ENCODE measurements at places on chromosomes 16 and 17.

DNA sequence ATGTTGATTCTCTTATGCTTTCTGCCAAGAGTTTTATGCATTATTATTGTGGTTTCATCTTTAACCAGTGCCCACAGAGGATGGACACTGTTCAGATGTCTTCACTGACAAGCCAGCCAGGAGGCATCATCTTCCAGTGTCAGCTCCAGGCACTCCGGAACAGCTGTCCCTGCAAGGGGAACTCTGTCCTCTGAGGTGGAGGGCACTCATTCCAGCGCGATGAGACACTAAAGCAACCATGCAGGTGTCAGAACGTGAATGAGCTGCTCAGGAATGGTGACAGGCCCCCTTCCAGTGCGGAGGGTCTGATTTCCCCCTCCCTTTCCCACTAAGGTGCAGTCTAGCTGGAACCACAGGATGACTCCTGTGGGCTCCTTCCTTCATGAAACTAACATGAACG lies 117.5 kb downstream of the NOG start:
- DNase-seq = no peak

GRCh38 chr17:41771389-41772206 lies 14.9 kb downstream of the JUP start:
- DNase-seq = no peak

DNA sequence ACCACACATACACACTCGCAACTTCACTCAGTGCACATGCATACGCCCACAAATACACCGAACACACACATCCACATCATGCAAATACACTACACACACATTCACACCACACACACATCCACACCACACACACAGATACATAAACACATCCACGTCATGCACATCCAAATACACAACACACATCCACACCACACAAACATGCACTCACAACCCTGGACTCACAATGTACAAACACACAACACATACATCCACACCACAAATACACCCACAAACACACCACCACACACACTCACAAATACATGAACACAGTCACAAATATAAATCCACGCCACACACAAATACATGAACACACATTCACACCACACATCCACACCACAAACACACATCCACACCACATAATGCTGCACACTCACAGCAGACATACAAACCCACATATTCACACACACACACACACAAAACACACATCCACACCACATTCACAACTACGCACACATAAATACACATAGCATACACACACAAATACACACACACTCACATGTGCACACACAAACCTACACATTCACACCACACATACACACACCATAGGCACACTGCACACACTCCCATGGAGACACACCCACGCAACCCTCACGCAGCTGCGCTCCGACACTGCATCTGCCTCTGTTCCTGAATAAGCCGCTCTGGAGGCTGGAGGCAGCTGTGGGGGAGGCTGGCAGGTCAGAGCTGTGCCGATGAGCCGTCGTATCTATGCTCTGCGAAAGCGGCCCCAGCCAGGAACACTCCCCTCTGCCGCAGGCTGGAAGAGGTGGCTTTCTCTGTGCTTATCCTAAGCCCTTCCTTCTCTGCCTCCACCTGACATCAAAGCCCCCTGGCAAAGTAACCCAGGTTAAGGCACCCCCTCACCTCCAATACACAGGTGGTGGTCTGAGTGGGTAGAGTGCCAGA lies 141.8 kb downstream of the GRIN2A start:
- no peak for DNase-seq

- no peak for DNase-seq
Measured at GRCh38 chr17:14712611-14713021, 411.7 kb downstream of the HS3ST3B1 start.

GRCh38 chr17:9837551-9838471 lies 12.1 kb downstream of the GLP2R start:
- DNase-seq = no peak

GRCh38 chr17:6393351-6393952 lies 41.5 kb downstream of the AIPL1 start:
- no peak for DNase-seq

GRCh38 chr17:1422885-1423284 lies 22.9 kb upstream of the YWHAE start:
- peak; percentile 98 for DNase-seq

- no peak for DNase-seq
Measured at GRCh38 chr16:65679785-65680184, 557.9 kb upstream of the CDH11 start.

GRCh38 chr16:11158018-11158417 lies 98.0 kb downstream of the SOCS1 start:
- no peak for DNase-seq

DNA sequence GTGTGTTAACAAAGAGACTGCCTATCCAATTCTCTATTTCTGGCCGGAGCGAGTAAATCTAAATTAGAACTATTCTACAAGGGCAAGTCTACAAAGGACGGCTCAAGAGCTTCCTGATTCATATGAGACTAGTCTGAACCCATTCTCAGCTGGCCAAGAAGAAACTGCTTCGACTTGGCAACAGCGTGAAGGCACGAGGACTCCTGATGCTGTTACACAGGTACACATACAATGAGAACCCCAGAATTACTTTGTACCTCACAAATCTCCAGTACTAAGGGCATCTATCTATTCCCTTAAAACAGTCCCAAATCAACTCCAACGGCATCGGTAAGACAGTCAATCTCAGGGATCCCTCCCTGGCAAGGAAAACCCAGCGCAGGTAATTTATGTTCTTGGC lies 1.5 kb downstream of the CRK start:
- peak; percentile 28 for DNase-seq

- DNase-seq = no peak
Measured at GRCh38 chr16:85824161-85825135, 25.0 kb downstream of the COX4I1 start.

GRCh38 chr17:65121916-65122806 lies 15.0 kb upstream of the RGS9 start:
- peak; percentile 24 for DNase-seq

DNA sequence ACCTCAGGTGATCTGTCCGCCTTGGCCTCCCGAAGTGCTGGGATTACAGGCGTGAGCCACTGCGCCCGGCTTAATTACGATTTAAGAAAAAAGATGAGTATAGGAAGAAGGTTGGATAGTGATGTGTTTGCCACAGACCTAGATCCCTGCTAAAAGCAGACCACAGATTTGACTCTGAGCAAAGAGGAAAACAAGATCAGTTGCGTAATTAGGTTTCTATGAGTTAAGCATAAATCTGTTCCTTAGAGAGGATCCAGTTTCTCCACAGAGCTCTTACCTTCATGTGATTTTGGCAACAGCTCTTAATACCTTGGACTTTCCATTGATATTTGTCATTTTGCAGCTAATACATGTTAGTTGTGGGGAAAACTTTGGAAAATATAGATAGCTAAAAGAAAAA lies 31.1 kb downstream of the CDH1 start:
- DNase-seq = no peak

DNA sequence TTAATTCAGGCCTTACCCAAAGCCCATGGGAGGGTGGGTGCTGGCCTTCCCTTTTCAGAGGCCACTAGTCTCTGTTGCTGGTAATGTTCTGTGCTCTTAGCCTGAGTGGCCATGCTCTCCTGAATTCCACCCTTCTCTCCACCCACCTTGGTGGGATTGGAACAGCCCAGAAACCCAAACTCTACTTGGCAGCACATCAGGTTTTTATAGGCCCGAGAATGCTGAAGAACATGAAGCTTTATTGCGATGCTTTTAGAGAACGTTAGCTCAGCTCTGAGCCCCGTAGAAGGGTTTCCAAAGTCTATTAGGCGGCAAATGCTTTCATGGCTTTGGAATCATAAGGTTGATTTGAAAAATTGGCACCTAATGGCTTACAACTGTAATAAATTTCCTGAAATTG lies 209.3 kb downstream of the MSI2 start:
- no peak for DNase-seq

DNA sequence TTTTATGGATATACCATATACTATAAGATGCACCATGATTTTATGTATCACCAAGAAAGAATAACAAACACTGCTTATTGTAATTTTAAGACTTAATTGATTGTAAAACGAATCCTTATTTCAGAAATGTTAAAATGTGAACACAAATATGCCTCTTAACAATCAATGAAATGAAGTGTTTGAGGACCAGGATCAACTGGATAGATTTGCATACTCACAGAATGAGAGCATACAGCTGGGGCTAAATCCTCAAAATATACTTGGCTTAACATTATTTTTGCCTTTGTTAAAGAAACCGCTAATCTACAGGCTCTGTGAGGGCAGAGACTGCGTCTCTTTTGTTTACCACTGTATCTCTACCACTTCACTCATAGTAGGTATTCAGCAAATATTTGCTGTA lies 93.6 kb downstream of the SPACA3 start:
- no peak for DNase-seq

DNA sequence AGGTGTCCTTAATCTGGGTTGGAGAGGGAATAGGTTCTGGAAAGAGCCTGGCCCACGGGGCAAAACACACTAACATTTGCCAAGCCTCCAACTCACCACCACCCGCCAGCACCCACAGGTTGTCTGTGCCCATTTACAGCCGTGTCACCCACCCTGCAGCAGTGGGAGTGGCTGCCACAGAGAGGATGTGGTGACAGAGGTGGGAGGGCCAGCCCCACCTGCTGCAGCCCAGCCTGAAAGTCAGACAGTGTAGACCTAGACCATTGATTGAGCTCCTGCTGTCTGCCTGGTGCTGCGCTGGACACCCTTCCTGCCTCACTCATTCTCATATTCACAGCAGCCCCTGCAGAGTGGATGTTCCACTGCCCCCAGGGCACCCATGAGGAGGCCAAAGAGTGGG lies 44.7 kb downstream of the IL21R start:
- no peak for DNase-seq

DNA sequence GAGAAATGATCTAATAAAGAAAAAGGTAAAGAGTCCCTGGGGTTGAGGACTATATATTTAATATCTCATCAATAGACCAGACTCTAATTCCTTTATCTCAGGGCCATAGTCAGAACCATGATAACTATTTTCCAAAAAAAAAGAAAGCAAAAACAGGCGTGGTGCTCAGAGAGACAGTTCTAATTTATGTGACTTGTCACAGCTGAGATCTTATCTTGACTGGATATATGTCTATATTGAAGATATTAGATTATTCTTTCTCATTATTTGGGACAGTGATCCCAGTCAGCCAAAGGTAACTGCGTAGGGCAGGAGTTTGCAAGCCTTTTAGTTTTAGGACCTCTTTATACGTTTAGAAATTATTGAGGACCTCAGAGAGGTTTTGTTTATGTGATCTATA lies 52.4 kb downstream of the ITFG1 start:
- no peak for DNase-seq

DNA sequence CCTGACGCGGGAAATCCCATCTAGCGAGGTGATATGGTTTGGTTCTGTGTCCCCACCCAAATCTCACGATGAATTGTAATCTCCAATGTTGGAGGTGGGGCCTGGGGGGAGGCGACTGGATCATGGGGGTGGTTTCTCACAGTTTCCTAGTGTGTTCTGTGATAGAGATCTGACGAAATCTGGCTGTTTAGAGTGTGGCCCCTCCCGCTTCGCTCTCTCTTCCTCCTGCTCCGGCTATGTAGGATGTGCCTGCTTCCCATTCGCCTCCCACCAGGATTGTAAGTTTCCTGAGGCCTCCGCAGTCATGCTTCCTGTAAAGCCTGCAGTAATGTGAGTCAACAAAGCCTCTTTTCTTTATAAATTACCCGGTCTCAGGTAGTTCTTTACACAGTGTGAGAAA lies 31.6 kb downstream of the IFT140 start:
- peak; percentile 29 for DNase-seq

DNA sequence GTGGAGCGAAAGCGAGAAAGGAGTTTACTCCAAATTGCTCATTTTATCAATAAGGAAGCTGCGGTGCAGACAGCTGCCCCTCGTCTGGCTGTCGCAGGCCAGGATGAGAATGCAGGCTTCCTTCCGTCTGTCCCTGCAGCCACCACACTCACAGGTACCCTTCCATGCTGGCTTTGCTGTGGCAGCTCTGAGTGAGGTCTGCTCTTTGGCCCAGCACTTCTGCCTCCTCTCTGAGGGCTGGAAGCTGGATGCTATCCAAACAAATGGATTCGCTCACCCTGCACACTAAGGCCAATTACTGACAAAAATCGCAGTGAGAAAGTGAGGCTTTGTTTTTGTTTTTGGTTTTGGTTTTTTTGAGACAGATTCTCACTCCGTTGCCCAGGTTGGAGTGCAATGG lies 7.0 kb downstream of the ARMC7 start:
- no peak for DNase-seq

DNA sequence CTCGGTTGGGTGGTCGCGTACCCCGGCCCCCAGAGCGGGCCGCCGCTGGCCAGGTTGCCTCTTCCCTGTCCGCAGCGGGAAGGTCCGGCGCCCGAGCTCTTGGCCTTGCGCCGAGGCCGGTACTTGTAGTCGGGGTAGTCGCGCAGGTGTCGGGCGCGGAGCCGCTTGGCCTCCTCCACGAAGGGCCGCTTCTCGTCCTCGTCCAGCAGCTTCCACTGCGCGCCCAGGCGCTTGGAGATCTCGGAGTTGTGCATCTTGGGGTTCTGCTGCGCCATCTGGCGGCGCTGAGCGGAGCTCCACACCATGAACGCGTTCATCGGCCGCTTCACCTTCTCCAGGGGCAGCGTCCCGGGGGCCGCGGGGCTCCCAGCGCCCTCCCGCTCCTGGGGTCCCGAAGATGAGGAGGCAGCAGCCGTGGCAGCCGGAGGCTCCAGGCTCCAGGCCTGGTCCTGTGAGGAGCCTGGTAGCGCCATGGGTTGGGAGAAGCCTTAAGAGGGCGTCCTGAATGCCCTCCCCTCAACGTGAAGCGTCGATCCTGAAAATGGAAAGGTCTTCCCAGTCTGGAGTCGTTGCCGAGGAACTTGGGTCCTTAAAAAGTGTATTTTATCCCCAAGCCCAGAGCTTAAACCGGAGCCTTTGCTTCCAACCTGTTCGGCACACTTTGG lies 558 bp downstream of the SOX15 start:
- DNase-seq = peak; percentile 78

- no peak for DNase-seq
Measured at GRCh38 chr17:29749045-29749825, 126.5 kb upstream of the CORO6 start.

DNA sequence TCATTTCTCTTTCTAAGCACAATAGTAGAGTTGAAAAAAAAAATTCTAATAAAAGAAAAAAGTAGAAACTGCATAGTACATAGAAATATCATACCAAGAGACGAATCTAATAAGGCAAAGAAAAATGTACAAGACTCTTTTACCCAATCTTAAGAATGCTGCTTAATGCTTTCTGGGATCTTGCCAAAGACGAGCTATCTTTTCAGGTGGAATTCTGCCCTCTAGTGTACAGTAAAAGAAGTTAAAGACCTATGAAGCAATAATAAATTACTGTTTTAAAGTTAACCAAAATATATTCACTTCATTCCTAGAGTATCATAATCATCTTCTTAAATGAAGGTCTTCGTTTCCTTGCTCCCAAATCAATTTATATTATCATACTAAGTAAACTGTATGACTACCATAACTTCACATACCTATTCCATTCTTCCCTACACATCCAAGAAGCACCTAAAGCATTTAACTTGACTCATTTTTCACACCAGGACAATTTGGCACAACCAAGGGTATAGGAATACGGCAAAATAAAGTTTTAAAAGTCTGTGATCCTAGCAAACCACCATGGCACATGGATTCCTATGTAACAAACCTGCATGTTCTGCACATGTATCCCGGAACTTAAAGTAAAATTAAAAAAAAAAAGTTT lies 47.7 kb downstream of the CFDP1 start:
- DNase-seq = peak; percentile 88

- no peak for DNase-seq
Measured at GRCh38 chr17:82238472-82239201, 9.8 kb downstream of the SLC16A3 start.

GRCh38 chr17:45782889-45783592 lies 1.1 kb upstream of the CRHR1 start:
- DNase-seq = peak; percentile 11

- DNase-seq = no peak
Measured at GRCh38 chr16:88681084-88681680, 5.1 kb downstream of the SNAI3 start.

All from endothelial cell of umbilical vein (primary cell).